Stimulated activated CD8-positive, alpha-beta memory T cell treated with anti-CD3 and anti-CD28 coated beads, Interleukin-4, amount 100 ng/mL, for 1 hour (primary cell): ENCODE measurements at places on chromosomes 6 and 20.

DNA sequence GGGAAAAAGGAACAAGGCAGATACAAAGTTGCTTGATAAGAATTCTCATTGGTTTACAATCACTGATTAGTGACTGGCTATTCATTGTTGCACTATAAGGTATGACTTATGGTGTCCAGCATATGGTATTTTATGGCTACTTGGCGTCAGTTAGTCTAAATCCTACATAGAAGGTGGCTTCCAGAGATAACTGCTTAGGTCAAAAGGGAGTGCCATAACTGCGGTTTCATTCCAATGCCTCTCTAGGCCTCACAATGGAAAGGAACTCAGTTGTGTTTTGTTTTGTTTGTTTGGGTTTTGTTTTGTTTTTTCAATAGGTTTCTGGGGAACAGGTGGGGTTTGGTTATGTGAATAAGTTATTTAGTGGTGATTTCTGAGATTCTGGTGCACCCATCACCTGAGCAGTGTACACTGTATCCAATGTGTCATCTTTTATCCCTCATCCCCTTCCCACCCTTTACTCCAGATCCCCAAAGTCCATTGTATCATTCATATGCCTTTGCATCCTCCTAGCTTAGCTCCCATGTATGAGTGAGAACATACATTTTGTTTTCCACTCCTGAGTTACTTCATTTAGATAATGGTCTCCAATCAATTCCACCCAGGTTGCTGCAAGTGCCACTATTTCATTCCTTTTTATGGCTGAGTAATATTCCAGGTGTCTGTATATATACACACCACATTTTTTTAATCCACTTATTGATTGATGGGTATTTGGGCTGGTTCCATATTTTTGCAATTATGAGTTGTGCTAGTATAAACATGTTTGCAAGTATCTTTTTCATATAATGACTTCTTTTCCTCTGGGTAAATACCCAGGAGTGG lies 7.0 kb downstream of the GOPC start:
- DNase-seq: no peak

- DNase-seq: no peak
Observed at GRCh38 chr6:149855741-149856140, 8.4 kb downstream of the LRP11 start.

DNA sequence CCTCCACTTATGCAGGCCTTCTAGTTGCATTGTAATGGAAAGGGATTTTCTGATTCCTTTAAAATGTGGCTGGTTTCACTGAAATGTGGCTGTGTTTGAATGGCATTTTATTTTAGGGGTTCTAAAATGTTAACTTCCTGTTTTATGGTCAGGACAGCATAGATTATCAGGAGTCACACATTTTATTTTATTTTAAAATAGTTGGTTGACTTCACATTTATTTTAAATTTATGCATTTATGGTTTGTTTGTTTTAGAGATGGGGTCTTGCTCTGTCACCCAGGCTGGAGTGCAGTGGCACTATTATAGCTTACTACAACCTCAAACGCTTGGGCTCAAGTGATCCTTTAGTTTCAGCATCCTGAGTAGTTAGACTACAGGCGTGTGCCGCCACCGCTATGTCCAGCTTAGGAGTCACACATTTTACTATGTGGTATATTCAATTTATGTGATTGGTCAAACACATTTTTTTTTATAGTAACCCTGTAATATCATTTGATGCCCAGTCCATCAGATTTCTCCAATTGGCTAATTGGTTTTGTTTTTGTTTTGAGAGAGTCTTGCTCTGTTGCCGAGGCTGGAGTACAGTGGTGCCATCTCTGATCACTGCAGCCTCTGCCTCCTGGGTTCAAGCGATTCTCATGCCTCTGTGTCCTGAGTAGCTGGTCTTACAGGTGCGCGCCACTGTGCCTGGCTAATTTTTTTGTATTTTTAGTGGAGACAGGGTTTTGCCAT lies 2.3 kb downstream of the DTD1 start:
- DNase-seq: no peak

DNA sequence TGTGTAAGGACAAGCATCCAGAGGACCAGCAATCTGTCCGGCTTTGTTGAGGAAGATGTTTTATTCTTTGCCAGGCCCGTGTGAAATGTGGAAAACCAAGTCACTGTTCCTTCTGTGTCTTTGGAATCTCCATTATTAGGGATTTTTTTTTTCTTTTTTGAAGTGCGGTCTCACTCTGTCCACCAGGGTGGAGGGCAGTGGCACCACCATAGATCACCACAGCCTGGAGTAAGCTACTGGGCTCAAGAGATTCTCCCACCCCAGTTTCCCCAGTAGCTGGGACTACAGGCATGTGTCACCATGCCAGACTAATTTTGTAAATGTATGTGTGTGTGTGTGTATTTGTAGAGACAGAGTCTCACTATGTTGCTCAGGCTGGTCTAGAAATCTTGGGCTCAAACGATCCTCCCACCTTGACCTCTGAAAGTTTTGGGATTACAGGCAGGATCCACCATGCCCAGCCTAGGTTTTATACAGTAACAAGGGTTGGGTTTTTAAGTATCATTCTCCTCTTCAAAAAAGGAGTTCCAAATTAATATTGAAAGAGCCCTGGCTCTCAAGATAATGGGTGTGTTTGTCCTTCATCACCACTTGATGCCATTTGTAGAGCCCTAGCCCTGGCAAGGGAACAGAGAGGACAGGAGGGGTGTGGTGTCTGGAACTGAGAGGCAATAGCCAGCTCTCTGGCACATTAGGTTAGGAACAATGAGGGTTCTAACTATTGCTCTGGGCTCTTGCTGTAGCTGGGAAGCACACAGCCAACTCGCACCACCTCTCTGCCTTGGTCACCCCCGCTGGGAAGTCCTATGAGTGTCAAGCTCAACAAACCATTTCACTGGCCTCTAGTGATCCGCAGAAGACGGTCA lies 3.1 kb downstream of the LAMP5 start:
- DNase-seq: no peak

DNA sequence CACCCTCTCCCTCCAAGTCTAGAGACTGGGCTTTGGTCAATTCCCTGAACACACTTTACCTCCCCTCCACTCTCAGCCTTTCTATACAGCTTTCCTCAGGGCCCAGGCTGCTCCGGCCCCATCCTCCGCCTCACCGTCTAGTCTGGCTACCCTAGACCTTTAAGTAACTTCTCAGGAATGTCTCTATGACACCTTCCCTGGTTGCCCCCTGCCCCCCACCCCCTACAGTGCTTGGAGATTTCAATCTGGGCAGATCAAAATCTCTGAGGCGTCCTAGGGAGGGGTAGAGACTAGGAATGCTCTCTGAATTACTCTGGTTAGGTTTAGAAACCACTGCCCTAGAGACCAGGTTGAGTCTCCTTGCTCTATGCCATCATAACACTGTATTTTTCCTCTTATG lies 6.1 kb downstream of the UBE2J1 start:
- no peak for DNase-seq

- DNase-seq: no peak
Observed at GRCh38 chr6:19995575-19996257, 158.5 kb downstream of the ID4 start.

DNA sequence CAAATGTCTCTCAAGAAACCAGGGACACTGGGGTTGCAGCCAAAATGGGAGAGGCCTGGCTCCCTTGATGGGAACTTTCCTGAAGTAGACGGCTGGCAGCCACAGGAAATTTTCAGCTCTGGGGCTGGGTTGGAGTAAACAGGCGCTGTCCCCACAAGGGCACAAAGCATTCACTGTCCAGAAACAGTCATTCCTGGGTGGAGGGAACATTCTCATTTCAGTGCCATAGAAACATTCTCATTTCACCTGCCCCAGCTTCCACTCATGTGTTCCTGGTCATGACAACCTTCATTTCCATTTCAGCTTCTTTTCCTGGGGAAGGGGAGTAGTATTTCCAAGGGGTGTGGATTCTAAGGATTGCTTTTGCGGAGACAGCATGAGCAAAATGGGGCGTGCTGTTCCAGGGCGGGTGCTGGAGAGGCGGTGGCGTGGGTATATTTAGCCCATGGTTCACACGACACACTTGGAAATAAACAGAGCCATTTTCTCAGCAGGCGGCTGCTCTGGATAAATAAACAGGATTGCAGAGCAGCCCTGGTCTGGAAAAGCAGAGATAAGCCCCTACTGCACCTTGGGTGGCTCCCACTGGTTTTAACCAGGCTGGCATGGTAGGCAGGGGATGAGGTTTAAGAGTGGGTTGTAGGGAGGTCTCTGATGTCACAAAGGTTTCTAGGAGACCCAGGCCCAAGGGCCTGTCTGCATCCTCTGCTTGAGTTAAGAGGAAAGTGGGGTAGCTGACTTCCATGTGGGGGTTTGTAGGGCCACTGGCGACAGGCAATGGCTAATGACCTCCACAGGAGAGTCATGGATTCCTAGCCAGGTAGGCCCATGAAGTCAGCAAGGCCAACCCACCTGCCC lies 32.9 kb downstream of the COX4I2 start:
- no peak for DNase-seq

- DNase-seq: no peak
Observed at GRCh38 chr6:127811900-127812570, 88.8 kb downstream of the THEMIS start.

DNA sequence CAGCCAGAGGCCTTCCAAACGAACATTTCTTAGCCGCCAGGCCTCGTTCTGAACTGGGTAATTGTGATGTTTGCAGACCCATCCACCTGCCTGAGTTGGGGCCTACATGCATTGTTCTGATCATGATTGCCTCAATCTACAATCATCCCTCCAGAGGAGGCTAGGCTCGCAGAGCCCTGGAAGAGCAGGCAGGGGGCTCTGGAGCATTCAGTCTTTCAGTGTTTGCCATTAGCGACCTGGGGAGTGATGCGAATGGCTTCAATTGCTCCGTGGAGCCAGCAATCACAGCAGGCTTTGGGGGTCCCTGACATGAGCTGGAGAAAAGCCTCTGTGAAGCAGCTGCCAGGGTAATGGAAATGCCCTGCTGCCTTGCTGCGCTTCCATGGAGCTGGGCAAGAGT lies 22.0 kb downstream of the SNAP25 start:
- DNase-seq: no peak

GRCh38 chr6:16286151-16286522 lies 47.8 kb downstream of the GMPR start:
- DNase-seq: no peak

DNA sequence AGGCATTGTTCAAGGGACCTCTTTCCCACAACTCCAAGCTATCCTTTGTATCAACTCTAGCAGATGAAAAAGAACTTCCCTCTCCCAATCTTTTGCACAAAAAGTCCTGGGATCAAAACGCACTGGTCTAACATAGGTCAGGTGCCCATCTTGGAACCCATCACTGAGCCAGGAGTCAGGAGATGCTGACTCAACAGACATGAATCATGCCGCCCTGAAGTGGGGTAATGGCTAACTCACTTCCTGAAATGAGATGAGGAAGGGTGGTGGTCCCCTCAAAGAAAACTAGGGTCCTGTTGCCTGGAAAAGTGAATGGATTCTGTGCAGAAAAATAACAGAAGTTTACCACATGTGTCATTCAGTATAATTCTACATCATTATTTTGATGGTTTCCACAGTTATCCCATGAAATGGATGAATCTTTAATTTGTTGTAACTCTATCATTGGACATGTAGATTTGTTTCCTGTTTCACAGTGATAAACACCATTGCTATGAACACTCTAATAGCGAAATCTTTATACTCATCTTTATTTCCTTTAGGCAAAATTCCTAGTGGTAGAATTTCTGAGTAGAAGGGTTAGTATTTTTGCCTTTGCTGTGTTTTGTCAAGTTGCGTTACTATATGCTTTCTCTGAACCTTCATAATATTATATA lies 151.3 kb downstream of the SLC16A10 start:
- DNase-seq: no peak

- no peak for DNase-seq
Observed at GRCh38 chr6:169935348-169935718, 183.9 kb downstream of the ERMARD start.

GRCh38 chr20:50475681-50476292 lies 34.4 kb upstream of the PTPN1 start:
- DNase-seq: no peak

GRCh38 chr6:100549406-100550167 lies 84.9 kb upstream of the SIM1 start:
- no peak for DNase-seq

GRCh38 chr6:43386492-43386891 lies 17.0 kb upstream of the ZNF318 start:
- DNase-seq: no peak

GRCh38 chr6:24524805-24525204 lies 30.0 kb downstream of the ALDH5A1 start:
- DNase-seq: no peak

DNA sequence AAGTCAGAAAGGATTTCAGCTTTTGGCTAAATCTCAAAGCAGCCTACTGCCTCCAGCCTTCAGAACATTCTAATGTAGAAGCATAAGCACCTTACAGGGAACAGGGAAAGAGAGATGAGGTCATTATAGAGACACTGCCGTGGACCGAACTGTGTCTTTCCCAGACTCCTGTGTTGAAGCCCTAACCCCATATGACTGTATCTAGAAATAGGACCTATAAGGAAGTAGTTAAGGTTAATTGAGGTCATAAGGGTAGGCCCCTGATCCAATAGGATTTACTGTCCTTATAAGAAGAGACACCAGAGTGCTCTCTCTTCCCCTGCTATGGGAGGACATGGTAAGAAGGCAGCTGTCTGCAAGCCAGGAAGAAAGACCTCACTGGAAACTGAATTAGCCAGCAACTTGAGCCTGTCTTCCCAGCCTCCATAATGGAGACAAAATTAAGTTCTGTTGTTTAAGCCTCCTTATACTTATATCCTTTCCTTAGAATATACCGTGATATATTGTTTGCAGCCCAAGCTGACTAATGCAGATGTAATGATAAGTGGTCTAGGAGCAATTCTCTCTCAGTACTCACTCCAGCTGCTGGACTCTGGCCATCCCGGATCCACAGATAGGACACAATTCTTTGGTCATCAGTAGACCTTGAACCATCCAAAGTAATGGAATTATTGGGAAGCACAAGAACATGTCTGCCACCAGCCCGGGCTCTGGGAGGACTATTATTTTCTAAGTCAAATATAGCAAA lies 71.4 kb downstream of the ALDH5A1 start:
- no peak for DNase-seq

GRCh38 chr6:45607798-45608197 lies 230.1 kb upstream of the SUPT3H start:
- DNase-seq: no peak

DNA sequence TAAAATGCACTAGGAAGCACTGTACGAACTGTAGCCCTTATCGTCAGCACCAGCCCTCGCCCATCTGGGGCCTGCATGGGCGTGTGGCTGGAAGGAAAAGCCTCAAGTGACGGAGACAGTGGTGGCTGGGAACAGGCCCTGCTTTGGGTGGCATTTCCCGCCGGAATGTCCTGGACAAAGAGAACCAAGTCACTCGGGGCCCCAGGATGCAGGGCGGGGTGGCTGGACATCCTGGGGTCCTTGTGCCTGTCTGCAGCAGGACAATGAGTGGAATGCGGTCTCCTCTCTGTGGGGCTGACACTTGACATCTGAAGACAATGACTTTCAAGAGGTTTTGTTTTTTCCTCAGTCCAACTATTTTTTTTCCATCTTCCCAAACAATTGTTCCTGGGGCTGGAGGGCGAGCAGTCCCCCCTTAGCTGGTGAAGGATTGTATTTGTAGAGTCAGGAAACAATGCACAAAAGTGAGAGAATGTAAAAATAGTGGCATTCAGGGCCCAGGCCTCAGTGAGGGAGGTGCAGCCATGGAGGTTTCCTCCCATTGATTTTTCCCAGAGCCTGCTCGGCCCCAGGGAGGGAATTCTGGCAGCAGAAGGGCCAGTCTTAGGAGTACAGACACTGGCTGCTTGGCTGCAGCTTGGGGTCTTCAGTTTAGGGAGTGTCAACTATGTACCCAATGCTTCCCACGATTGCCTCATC lies 64.4 kb downstream of the PREX1 start:
- DNase-seq: no peak

GRCh38 chr6:105991561-105992314 lies 94.4 kb upstream of the PRDM1 start:
- DNase-seq: no peak

GRCh38 chr6:11785774-11786579 lies 7.4 kb upstream of the ADTRP start:
- DNase-seq: no peak
